SHP77 (cell line): ENCODE measurements at places on chromosomes 4 and X.
A peak's percentile ranks its signal among the peaks of the same experiment; 100 is the strongest.

DNA sequence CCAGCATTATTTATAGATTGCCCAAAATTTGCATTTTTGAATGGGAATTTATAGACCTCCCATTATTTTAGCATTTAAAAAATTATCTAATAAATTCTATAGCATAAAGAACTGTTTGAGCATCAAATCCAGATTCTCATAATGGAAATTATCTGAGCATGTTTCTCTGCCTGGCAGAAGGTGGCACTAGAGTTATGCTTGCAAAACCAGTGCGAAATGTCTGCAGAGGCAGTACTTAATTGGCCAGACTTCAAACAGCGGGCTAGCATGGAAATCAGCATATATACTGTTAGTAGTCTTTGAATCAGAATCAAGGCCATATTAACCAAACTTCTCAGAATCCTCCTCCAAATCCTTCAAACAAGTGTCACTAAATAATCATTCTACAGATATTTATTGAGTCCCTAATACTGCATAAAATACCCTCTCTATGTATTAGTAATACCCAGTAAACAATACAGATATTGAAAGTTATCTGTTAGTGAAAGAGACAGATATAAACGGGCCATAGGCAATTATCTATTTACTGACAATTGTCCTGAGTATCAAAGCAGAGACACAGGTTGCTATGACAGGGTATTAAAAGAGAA is 78.7 kb upstream of the DCLK2 start:
- DNase-seq = peak; percentile 30

- peak; percentile 40 for DNase-seq
Observed at GRCh38 chr4:38177641-38178391, 217.6 kb downstream of the PTTG2 start.

- no peak for DNase-seq
Observed at GRCh38 chrX:68659385-68659784, 11.9 kb downstream of the STARD8 start.

DNA sequence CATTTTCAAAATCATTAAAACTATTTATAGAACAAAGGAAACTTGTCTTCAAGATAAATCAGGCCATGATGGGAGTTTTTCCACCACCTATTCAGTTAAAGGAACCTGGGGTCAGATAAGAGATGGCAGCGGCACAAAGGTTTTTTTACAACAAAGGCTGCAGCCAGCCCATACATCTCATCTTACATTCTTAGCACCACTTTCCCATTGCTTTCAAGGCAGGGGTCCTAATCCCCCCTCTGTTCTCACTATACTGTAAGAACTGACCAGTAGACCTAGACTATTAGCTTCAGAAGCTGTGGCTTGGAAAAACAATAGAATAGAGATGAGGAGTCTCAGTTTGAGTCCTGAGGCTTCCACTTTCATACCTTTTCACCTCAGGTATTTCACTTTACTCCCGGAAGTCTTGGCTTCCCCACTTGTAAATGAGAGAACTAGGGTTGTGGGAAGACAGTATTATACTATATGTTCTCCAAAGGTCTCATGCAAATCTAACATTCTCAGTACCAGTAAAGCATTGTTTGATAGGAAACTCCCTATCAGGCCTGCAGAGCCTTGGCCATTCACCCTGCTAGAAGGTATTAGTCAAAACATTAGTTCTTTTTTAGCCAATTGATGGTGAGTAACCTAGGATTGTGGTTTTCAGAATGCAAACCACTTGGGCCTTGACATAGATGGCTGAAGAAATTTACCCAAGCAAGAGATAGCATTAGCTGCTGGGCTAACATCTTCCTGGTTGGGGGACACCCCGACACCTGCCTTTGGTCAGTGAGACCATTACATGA is 182.9 kb upstream of the PBDC1 start:
- no peak for DNase-seq

- DNase-seq = no peak
Observed at GRCh38 chr4:108828620-108829019, 65.8 kb upstream of the ETNPPL start.

GRCh38 chr4:37948542-37948941 is 11.7 kb upstream of the PTTG2 start:
- DNase-seq = no peak

- no peak for DNase-seq
Observed at GRCh38 chr4:78561677-78562076, 10.1 kb downstream of the ANXA3 start.

GRCh38 chr4:87375719-87376291 is 15.2 kb downstream of the HSD17B11 start:
- DNase-seq = peak; percentile 14

GRCh38 chrX:141924293-141924692 is 20.6 kb downstream of the MAGEC1 start:
- DNase-seq = no peak
